ENCODE measurements at places on chromosomes 2 and 18.

DNA sequence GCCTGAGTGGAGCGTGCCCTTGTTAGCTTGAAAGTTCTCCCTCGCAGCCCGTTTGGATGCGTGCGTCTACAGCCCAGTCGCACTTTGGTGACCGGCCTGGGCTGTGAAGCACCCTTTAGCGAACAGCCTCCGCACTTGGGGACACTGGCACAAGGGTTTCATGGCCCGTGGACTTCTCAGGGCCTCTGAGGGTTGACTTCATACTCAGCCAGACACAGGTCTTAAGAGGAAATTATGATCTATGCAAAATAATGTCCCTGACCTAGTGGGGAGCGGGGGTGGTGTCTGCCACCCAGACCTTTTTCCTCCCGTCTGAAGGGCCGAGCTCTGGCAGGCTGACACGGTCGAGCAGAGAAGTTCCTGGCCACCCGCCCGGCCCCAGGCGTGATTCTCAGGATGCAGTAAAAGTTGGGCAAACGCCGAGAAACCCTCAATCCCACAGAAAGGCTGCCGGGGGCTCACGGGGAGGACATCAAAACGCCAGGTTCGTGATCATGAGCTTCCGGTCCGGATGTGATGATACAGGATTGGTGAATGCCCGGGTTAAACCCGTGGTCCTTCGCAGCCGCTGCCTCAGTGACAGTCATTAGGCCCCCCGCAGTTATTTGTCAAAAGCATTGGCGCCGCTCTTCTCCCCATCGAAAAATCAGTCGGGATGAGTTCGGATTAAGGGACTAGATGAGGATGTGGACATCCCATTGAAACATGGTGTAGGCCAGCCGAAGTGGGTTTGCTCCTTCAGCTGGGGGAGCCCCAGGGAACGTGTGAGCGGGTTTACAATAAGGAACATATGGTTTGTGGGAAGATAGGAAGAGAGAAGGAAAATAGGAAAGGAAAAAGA lies 3.6 kb upstream of the PAX3 start:
- no peak for DNase-seq

GRCh38 chr2:128103407-128103806 lies 12.4 kb downstream of the UGGT1 start:
- no peak for DNase-seq

DNA sequence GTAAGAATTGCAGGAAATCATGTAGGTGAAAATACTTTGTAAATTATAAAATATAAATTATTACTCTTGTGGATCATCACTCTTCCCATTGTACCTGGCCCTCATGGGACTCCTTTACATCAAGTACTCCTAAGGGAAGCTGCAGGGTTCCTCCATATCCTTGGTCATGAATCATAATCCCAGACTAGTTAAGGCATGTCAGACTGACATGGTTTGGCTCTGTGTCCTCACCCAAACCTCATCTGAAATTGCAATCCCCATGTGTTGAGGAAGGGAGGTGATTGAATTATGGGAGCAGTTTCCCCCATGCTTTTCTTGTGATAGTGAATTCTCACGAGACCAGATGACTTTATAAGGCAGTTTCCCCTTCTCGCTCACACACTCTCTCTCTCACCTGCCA lies 77.1 kb downstream of the CMPK2 start:
- DNase-seq = no peak

DNA sequence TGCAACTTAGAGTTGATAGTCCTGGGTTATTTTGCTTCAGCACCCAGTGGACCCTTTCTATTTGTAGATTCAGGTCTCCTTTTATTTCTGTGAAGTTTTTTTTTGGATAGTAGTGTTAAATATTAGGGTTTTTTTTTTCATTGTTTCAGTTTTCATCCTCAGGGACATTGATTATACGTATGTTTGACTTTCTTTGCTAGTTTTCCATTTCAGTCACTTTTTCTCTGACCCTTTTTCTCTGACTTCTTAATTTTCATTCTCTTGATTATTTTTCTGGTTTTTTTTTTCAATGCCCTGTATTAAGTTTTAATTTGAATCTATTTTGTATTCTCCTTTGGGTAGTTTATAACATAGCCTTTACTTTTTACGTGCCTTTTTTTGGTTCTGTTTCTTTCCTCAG lies 79.4 kb downstream of the AGPS start:
- DNase-seq = no peak

GRCh38 chr2:101388232-101388631 lies 929 bp upstream of the CREG2 start:
- peak; percentile 46 for DNase-seq

GRCh38 chr2:200345975-200346374 lies 39.5 kb downstream of the SPATS2L start:
- DNase-seq = no peak

DNA sequence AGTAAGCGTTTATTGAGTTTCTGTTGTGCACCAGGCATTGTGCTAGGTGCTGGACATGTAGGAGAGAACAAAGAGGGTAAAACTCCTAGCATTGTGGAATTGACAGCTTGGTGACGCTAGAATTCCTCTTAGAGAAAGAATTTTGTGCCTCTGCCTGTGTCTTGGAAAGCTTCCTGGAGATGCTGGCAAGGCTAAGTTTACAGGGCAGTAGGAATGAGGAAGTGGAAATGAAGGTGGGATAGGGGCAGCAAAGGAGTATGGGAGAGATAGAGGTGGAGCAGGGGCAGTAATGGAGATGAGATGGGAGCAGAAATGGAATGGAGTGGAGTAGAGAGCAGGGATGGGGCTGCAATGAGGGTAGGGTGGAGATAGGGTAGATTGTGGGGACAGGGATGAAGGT lies 29.8 kb downstream of the GPR39 start:
- peak; percentile 46 for DNase-seq

- DNase-seq = peak; percentile 31
These were observed 216.4 kb downstream of the AGAP1 start for GRCh38 chr2:235709969-235710879.

- peak; percentile 17 for DNase-seq
These were observed 358.0 kb downstream of the HRH4 start for GRCh38 chr18:24818441-24818840.

DNA sequence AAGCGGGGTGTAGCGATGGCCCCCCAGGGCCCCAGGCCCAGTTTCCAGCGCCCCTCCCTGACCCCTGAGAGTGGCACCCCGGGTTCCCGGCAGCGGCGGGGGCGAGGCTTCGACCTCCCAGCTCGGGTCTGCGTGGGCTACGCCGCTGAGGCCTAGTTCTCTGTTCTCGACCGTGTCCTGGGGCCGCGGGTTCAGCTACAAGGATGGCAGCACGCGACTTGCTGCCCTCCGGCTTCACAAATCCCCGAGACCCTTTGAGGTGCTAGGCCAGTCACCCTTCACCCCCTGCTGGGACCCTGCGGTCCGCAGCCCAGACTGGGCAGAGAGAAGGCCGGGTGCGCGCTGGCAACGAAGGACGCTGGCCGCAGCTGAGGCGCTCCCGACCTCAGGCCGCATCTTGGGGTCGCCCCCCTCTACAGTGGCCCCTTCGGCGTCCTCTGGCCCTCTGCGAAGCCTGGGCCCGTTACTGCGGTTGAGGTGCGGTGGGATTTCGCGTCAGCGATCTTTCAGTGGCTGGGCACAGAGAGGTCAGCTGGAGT lies 1.2 kb downstream of the OTX1 start:
- no peak for DNase-seq

- no peak for DNase-seq
These were observed 117.0 kb downstream of the GRB14 start for GRCh38 chr2:164504253-164504652.

GRCh38 chr2:216769626-216770025 lies 74.3 kb upstream of the IGFBP5 start:
- DNase-seq = no peak

DNA sequence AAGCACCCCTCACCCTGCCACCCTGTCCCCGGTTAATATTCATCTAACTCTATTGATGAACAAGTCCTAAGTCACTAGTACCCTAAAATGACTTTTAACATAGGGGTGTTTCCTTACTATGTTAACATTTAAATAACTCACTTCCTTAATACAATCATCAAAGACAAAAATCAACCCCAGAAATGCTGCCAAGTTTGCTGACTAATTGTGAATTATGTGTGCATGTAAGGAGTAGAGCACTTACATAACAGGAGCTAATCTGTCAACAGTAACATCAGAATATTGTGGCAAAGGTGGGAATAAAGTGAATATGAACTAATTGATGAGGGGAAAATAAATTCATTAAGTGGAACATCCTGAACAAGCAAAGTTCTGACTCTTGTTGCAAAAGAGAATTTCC lies 81.4 kb upstream of the ERBB4 start:
- peak; percentile 20 for DNase-seq

GRCh38 chr18:51168026-51168742 lies 29.3 kb downstream of the MEX3C start:
- DNase-seq = no peak

DNA sequence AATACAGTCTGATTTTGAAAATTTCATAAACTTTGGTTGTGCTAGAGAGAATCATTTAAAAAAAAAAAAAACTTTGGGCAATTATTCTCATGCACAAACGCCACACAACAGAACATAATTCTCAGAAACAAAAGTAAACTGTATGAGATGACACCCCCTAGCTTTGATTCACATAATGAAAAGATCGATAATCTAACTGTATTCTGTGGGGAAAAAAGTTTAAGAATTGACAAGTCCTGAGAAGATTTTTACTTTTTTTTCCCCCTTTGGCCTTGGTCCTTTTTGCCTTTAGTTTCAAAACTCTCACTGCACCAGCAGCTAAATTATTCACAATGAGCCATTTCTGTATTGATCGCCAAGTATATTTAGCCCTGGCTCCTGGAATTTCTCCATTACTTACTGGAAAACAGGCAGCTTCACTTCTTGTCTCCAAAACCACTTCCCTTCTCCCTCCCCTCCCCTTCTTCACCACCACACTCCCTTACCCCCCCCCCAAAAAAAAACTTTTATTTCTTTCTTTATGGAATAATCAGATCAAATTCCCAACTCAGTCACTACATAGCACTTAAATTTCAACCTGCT lies 2.0 kb downstream of the IKZF2 start:
- peak; percentile 23 for DNase-seq

- no peak for DNase-seq
These were observed 75.8 kb downstream of the DGKD start for GRCh38 chr2:233430081-233430480.

- DNase-seq = no peak
These were observed 129.4 kb upstream of the EML6 start for GRCh38 chr2:54594048-54594447.

DNA sequence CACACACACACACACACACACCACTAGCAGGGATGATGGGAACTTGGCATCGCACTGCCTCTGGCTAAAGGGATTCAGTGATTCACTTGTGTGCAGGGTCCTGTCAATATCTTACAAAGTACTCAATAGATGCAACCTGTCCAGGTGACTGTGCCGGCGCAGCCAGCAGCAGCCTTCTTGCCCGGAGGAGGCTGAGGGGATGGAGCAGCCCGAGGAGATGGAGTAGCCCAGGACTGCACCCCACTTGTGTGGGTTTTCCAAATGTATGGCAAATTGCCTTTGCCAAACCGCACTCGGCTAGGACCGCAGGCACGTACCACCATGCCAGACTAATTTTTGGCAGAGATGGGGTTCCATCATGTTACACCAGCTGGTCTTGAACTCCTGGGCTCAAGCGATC lies 31.1 kb downstream of the GBX2 start:
- DNase-seq = no peak

- DNase-seq = no peak
These were observed 255.2 kb upstream of the RASGRP3 start for GRCh38 chr2:33221046-33221784.

GRCh38 chr2:131580187-131580586 lies 52.5 kb downstream of the CCDC74A start:
- no peak for DNase-seq

DNA sequence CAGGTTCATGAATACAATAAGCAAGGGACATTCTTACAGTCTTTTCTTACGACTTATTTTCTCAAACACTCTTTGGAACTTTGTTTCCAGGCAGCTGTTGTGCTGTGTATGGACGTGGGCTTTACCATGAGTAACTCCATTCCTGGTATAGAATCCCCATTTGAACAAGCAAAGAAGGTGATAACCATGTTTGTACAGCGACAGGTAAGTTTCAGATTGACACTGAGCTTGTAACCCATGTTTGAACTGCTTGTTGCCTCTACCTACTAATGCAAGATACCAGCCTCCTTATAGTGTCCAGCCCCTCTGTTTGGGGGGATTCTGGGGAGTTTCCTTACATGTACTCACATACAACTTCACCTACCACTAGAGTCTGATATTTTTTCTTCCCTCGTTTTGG lies 3.8 kb downstream of the XRCC5 start:
- no peak for DNase-seq

GRCh38 chr2:133414486-133415209 lies 153.6 kb downstream of the NCKAP5 start:
- DNase-seq = peak; percentile 42

DNA sequence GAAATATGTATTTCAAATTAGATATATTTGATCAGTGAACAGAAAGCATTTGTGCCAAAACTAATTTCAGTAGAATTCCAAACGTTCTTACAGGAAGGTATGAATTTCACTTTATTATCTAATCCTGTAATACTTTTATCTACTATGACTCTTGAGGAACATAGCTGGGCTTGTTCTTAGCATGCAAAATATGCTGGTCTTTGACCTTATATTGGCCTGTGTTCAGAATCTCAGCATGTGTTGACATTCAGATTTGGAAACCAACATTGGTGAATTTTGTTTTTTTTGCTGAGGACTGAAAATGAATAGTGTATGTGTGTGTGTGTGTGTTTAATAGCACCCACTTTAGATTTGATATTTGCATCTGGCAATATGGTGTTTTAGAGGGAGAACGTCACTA lies 112.2 kb downstream of the MEIS1 start:
- no peak for DNase-seq

- no peak for DNase-seq
These were observed 386.6 kb upstream of the SPRED2 start for GRCh38 chr2:65818873-65819451.

- DNase-seq = peak; percentile 10
These were observed 85.6 kb downstream of the IKZF2 start for GRCh38 chr2:213065583-213066442.

DNA sequence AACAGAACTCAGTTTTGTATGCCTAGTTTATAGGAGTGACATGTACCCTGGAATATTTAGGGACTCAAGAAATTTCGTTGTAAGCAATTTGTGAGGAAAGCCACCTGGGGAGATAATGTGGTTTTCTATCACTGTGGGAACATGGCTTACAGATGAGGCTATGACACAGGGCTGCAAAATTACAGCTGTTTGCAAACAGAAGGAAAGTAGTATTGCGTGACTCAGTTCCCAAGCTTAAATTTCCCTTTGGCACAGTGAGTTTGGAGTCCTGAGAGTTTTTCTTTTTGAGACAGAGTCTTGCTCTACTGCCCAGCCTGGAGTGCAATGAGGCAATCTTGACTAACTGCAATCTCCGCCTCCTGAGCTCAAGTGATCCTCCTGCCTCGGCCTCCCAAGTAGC lies 149.8 kb downstream of the MYO5B start:
- DNase-seq = no peak

DNA sequence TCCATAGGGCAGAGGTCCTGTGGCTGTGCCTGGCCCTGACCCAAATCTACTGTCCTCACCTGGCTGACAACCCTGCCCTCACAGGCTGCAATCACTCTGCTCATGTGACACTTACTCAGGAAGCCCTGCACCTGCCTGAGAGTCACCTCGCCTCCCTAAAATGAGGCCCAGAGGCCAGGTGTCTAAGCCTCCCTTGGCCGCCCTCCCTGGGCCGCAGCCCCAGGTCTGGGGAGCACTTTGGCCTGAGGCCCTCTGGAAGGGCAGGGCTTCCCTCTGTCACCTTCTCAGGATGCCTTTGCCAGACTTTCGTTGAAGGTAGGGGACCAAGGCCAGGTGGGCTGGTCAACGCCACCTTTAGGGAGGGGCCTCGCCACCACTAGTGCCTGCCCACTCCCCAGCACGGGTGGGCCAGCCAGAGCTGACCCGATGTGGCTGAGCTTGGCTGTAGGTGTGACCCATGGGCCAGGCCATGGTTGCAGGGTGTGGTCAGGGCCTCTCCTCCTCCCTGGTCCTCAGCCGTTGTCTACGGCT lies 6.1 kb upstream of the GPC1 start:
- no peak for DNase-seq

Data from astrocyte of the hippocampus (primary cell).